ENCODE measurements at places on chromosomes 11 and 22.

- no peak for DNase-seq
These were observed 440 bp upstream of the SLC25A45 start for GRCh38 chr11:65382804-65383368.

DNA sequence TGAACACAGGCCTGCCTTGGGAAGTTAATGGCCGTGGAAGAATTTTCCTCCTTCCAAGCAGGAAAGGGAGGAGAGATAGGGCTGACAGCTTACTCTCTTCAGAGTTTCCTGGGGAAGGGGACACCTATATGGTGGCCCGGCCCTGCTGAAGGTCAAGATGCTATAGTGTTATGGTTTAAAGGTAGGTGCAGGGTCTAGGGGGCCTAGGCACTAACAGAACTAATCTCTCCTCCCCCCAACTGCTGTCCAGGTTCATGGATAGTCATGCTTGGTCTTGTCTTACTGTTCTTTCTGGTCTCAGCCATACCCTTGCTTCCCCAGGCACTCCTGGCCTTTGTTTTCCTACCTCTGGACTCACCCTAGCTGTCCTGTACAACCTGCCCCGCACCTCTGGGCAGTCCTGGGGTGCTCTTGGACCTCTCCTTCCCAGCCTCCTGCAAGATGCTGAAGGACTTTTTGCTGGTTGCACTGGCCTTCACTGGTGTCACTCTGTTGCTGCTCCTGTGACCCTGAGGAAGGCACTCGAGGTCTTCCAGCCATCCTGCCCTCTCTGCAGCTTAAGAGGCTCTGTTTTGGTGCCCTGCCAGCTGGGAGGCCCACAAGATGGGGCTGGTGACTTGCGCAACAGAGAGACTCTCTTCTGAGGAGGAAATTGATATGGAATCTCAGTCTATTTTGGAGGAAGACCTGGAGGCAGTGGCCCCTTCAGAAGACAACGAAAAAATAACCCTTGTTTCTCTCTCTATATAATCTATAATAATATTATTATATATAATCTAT lies 17.9 kb downstream of the SEC14L3 start:
- DNase-seq: no peak

- no peak for DNase-seq
These were observed 1.7 kb downstream of the PICALM start for GRCh38 chr11:86067009-86067850.

GRCh38 chr11:87432022-87432421 lies 394.3 kb downstream of the TMEM135 start:
- no peak for DNase-seq

DNA sequence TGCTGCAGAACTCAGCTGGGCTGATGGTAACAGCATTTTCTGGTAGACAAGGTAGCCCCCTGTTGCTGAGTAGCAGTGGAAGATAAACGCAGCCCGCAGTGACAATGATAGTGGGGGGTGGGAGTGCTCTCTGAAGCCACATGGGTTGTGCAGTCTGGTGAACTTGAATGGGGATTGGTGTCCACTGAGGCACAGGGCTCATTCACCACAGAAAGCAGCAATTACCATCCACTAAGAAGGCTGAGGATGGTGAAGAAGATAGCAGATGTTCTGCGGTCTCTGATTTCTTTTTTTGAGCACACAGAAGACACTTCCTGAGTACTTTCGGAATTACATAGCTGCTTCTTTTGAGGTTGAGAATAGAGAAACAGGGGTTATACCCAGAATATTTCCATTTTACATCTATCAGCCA lies 150.3 kb downstream of the LRRC4C start:
- no peak for DNase-seq

DNA sequence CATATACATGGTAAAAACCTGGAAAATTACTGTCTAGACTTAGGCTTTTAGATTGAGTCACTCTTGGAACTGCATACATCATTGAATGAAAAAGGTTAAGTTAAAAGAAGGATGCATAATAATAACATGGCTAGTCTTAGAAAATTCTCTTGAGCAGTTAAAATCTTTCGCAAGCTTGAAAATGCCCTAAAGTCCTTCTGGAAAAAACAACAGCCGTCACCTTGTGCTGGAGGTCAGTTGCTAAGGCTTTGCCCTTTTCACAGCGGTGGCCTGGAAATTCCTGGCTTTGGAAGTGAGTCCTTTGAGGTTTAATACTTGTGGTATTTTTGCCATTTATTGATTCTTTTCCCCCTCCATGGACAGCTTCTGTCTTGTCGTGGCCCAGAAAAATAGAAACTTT lies 17.4 kb upstream of the FBLN1 start:
- no peak for DNase-seq

GRCh38 chr11:65498977-65499712 lies at the start of gene MALAT1:
TSS of gene MALAT1 (plus strand) at chr11:65499045.
- peak; percentile 93 for DNase-seq

DNA sequence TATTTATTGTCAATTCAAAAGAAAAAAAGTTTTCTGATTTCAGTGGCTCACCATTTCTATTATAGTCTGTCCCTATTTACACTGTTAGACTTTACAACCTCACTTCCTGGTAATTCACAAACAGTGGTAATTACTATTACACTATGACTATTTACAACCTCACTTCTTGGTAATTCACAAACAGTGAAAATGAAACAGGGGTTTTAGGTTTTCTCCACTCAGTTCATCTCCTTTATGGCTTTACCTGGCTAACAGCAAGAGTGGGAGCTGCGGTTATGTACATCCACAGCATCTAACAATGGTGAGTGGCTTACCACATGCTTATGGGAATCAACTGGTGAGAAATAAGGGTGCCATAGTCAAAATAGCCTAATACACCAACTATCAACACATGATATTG lies 166.4 kb downstream of the CASP12 start:
- no peak for DNase-seq

DNA sequence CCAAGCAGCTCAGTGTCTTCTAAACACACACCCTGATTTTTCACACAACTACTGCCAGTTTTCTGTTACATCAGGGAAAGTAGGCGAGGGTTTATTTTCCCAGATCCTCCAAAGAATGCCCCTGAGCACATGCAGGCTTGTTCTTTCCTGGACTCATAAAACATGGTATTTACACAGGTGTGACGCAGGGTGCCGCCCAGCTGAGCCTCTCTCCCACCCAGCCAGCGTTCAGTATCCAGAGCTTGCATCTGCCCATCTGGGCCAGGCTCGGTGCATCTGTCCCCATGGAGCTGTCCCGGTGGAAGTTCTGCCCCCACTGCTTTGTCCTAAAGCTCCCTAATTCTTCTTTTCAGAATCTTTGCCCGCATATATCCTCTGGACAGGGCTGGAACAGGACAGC lies 44.8 kb upstream of the ISX start:
- no peak for DNase-seq

DNA sequence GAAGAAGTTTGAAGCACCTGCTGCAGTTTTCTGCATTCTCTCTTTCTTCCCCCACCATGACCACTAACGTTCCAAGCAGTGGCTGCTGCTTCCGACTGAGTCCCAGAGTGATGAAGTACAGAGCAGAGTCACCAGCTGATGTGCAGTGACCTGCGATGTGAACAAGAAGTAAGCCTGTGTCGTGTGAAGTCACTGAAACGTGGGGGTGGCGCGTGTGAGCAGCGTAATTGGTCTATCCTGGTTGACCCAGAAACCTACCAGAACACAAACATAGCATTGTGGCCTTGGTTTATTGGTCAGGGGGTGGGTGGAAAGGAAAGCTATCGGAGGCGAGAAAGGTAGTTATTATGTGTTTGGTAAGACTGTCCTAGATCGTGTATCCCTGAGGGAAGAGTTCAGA lies 3.5 kb downstream of the KRTAP5-7 start:
- peak; percentile 25 for DNase-seq

DNA sequence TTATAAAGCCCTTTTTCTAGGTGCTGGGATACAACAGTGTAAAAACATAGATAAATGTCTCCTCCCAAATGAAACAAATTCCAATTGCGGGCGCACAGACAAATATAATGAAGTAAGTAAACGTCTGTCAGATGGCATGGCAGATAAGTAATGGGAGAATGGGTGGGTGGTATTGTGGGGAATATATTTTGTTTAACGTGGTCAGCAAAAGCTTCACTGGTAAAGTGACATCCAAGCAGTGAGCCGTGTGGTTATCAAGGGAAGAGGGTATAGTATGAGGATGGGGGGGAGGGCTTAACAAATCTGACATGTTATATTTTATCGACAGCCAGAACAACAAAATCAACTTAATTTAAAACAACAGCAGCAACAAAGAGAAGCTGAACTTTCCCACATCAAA lies 1.2 kb downstream of the SVIP start:
- DNase-seq: no peak

DNA sequence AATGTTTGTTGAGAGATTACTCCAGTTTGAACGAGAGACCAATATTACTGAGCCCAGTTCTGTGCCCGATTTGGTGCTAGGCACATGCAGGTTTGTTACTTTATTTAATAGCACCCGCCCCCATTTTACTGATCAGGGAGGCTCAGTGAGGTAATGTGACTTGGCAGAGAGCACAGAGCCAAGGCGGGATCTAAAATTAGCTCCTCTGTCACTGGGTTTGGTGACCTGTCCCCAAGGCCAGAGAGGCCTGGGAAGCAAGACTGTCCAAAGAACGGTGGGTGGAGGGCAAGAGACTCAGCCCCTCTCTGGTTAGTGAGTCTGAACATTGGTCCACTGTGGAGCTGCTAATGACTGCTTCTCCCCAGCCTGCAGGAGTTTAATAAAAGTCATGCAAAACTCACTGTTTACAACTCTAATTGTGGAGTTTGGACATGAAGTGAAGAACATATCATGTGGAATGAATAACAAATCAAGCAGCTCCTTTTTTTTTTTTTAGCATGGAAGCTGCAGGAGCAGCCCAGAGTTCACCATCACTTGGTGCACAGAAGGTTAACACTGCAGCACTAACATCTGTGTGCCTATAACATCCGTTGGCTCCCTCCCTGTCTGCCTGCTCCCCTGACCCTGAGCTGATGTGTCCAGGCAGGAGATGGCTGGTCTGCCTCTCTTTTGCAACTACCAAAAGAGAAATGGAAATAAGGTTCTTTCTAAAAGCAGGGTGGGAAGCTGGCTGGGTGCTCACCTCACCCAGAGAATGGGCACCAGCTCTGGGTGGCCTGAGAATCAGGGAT lies 39.0 kb downstream of the CSNK2A3 start:
- DNase-seq: no peak

DNA sequence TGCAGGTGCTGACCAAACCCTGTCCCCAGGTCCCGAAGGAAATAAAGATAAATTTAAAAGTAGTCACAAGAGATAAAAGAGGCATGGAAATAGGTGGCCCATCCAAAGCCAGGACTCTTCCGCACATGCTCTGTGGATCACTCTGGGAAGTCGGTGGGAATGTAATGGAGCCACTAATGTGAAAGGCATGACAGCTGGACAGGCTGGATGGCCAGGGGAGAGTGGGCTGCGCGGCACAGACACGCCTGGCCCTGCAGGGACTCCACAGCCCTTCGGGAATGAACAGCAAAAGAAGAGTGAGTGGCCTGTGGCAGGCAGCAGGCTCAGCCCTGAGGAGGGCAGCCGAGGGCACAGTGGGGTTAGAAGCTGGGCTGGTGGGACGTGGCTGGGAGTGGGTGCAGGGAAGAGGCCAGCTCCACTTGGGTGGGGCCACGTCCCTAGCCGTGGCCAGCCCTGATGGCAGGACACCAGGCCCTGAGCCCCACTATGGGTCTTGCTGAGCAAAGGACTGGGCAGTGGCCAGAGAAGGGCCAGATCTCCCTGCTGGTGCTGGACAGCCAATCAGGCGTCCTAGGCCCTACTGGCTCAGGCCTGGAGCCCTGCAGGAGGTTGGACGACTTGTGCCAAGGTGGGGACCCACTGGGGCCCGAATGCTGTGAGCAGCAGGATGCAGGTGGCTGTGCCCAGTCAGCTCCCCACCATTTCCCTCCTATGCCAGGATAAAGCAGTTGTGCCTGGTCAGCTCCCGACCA lies 31.3 kb upstream of the GNB1L start:
- peak; percentile 69 for DNase-seq

DNA sequence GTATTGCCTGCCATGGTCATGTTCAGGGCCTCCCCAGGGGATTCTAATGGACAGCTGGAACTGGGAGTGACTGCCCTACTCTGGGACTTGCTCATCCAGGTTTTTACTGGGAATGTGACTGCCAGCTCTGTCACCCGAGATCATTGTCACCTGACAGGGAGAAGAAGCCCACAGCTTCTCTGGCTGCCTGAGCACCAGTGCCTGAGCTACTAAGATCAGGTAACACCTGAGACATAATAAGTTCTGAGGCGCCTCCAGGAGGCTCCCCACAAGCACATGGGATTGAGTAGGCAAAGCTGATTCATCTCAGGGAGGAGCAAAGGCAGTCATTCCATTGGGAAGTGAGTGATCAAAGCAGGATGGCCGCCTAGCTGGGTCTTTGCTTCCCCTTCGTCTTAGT lies 84.2 kb upstream of the GALNT18 start:
- peak; percentile 56 for DNase-seq

DNA sequence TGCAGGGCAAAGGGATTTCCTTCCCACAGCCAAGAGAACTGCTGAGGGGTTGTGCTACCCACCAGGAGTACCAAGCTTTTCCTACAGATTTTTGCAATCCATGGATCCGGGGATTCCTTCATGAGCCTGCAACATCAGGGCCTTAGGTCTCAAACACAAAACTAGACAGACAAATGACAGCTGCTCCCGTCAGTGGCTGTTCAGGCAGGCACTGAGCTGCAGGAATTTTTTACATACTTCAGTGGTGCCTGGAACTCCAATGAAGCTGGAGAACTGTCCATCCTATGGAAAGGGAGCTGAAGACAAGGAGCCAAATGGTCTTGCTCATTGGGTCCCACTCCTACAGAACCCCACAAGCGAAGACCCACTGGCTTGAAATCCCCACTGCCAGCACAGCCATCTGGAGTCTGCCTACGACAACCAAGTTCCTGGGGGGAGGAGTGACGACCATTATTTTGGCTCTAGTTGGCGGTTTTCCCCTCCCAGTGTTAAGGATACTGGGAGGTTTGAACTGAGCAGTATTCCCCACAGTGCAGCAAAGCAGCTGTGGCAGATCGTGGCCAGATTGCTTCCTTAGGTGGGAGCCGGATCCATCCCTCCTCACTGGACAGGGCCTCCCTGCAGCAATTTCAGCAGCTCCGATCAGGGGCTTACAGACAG lies 157.7 kb upstream of the TMEM45B start:
- DNase-seq: peak; percentile 66

DNA sequence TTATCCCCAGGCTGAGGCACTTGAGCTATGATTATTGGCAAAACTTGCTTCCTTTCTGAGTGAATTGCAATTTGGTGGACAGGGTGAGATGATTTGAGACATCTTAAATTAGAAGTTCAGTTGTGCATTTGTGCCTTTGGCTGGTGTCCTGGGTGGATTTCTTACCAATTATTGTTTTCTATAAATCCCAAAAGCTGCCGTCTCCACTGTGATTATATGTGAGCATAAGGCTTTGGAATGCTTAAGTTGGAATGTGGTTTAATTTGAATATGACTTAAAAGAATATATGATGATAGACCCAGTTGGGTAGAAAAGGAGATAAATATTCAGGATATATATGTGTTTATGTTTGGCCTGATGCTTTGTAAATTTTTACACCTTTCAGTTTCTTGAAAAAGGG lies 70.0 kb downstream of the EXT2 start:
- DNase-seq: no peak

Data from islet precursor cell (in vitro differentiated cells).